Tongue (tissue), 3 donors: ENCODE measurements at places on chromosomes 1 and 21. TPM values are rescaled to one million over a fixed set of nuclear protein-coding genes. Genes with fewer than 3 reads are reported as not detected.

GRCh38 chr1:76425201-76426145 lies 350.9 kb downstream of the ST6GALNAC3 start:
- DNase-seq: peak; percentile 52

DNA sequence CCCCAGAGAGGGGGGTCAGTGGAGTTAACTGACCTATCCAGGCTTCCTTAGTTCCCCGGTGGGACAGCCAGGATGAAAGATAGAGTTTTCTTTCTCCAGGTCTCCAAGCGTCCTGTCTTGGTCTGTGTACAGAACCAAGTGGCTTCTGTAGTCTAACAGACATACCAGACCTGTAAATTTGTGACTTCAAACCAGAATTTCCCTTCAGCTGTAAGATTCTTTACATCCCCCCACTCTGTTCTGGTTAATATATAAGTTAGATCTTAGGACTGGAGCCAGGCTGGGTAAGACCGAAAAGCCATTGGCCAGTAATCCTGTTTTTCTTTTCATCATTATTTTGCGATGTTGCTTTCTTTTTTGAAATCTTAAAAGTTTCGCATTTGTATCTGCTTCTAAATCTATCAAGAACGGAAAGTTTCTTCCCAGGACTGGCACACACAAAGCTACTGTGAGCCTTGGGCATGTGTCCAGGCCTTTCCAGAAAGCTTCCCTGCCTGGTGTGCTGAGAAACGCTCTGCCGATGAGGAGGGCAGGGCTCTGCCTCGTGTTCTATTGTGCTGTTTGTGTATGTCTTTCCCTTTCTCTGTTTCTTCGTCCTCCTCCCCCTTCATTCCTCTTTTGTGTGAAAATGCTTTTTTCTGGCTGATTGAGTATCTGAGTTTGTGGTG lies 72.3 kb downstream of the RGL1 start:
- peak; percentile 84 for DNase-seq

- DNase-seq: no peak
Measured at GRCh38 chr1:15070145-15070748, 83.3 kb upstream of the TMEM51 start.

- DNase-seq: no peak
Measured at GRCh38 chr1:24091971-24092482, 19.9 kb downstream of the MYOM3 start.

- no peak for DNase-seq
Measured at GRCh38 chr1:113993766-113994165, 14.5 kb downstream of the OLFML3 start.

GRCh38 chr1:47935163-47935562 lies 62.0 kb downstream of the TRABD2B start:
- no peak for DNase-seq

DNA sequence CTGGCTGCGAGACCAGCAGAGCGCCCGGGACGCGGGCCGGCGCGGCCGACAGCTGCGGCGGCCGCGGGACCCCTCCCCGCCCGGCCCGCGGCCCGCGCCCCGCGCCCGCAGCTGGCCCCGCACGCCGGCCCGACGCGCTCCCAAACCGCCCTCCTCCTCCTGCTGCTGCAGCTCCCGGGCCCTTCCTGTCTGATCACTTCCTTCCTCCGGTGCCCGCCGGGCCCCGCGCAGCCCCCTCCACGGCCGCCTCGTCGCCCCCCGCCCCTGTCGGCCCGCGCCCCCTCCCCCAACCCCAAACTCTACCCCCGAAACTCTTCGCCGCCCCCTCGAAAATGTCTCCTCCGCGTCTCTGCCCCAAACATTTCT lies 594 bp downstream of the LUZP1 start:
- no peak for DNase-seq

Gene CLCA4
- total RNA-seq: 1.7 TPM
